ENCODE measurements at places on chromosomes 7 and 10. TPM values are rescaled to one million over a fixed set of nuclear protein-coding genes. Genes with fewer than 3 reads are reported as not detected.

DNA sequence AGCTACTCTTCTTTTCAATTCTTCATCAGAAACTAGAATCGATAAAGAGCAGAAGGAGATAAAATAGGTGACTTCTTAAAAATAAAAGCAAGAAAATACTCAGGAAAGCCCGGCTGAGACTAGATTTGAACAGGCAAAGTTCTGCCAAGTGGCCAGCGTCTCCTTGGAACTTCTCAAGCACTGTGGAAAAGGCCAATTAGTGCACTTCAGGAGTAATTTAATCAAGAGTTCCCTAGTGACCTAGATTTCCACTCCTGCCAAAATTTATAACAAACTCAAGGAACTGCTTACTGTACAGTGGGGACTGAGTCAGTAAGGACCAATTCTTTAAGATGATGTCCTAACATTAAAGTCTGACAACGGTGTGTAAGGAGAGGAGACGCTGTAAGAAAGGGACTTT lies 57.3 kb downstream of the CHCHD3 start:
- no peak for DNase-seq

GRCh38 chr7:47937065-47937687 lies 11.1 kb downstream of the PKD1L1 start:
- DNase-seq, result peak; percentile 81

GRCh38 chr10:92727550-92727949 lies 37.8 kb downstream of the HHEX start:
- no peak for DNase-seq

DNA sequence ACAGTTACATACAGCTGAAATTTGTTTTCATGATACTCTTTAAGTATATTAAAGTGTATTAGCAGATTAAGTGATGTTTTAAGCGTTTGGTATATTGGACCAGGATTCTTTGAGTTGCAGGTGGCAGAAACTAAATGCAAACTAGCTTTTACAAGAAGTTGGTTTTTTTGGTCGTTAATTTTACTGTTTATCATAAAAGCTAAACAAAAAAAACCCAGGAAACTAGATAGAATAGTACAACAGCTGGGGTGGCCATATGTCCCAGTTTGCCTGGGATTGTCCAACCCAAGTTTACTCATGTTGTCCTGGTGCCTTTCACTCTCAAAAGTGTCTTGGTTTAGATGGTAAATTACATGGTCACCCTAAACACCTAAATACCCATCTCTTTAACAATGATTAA lies 108.7 kb downstream of the PHTF2 start:
- DNase-seq, result no peak

DNA sequence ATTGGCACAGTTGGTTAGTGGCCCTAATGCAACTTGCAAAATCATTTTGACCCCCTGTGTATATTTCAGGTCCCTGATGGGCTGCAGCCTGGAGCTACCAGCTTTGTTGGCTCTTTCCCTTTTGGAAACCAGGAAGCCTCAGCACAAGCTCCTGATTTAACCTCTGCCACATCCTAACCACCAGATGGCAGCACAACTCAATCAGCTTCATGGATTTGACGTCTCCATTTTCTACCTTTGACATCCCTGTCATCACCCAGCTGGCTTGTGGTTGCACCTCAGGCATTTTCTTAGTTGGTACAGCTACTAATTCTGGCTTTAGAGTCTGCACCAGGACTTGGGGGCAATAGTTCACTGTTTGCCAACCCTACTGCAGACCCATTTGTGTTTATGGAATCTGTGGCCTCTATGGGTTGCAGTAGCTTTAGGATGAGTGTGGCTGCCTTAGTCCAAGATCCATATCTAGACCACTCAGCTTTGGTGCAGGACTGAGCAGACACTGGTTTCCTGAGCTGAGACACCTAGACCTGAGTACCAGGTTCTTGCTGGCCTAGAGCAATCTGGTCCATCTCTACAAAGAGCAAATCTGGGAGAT lies 456.2 kb downstream of the REEP3 start:
- DNase-seq, result peak; percentile 34

DNA sequence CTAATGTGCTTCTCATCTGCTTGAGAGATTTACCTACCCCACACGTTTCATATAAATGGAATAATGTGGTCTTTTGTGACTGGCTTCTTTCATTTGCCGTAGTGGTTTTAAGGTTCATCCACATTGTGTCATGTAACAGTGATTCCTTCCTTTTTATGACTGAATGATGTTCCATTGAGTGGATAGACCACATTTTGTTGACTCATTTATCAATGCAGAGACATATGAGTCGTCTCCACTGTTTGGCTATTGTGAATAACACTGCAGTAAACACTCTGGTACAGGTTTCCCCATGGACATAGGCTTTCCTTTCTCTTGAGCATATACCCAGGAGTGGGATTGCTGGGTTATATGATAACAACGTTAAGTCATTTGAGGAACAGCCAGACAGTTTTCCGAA lies 2.0 kb upstream of the AOC1 start:
- DNase-seq, result no peak

DNA sequence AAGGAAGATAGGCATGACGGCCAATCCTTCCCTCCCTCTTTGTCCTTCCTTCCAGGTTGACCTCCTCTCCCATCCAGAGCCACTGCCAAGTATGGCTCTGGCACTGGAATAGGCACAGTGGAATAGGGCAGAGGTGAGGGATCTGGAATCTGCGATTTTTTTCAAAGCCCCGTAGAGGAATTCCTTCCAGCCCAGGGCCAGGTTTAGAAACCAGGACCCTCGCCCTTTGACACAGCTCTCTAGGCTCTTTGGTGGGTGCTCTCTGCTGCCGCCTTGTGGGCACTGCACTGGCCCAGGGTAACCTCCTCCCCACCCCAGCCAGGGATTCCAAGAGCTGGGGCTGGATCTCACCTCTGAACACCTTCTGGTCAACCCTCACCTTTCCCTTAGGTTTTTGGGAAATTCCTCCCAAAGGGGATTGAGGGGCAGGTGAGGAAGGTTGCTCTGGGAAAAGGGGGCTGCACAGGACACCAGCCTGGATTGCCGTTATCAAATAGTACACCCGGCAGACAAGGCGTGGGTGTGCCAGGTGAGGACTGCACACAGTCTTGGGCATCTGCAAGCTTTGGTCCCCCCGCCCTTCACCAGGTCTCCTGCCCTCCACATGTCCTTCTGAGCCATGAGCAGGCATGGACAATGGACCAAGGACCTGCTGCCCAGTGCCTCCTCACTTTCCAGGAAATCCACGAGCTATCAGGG lies 22.8 kb downstream of the C10orf105 start:
- DNase-seq, result peak; percentile 69

GRCh38 chr10:116888380-116889055 lies 39.2 kb downstream of the ENO4 start:
- no peak for DNase-seq

DNA sequence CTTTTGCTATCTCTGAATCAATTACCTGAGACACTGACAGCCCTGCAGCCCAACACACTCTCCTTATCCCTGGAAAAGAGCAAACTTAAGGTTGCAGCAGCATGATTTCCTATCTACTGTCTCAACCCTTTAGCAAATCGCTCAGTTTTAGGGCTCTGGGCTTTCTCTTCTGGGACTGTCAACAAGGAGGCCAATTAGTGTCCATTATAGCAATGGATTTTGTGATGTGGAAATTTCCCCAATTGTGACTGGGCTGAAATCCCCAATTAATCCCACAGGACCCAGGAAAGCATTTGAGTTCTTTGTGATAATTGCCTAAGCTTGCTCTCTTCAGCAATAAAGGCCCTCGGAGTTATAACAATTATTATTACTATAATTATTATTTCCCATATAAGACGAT lies 197.0 kb downstream of the ZNF438 start:
- DNase-seq, result no peak

DNA sequence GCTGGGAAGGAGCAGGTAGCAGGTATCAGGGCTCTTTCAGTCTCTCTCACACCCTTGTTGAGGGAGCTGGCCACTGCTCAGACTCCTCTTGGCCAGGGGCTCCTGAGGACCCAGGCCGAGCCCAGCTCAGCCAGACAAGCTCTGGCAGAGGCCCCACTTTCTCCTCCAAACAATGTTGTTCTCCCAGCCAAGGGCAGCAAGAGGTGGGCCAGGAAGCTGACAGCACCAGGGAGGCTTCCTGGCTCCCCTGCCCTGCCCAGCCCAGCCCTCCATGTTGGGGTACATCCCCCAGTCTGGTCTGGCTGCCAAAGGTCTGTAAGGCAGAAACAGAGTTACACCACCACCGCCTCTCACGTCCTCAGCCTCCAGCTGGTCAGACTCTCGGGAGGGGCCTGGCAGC lies 33.9 kb upstream of the COL13A1 start:
- no peak for DNase-seq

Gene NAT16
- polyA plus RNA-seq, result not detected

Gene CUL1
- polyA plus RNA-seq, result 33.1 TPM

Gene SEMA3E
- not detected for polyA plus RNA-seq

Gene IFIT2
- polyA plus RNA-seq, result 3.6 TPM

Gene NKX1-2
- polyA plus RNA-seq, result not detected

Gene TCAF2
- polyA plus RNA-seq, result 4.6 TPM

Gene GSDME
- polyA plus RNA-seq, result 3.0 TPM

Gene ADIRF
- not detected for polyA plus RNA-seq
